ENCODE measurements at places on chromosomes 11 and 22.

- no peak for DNase-seq
Measured at GRCh38 chr11:7869467-7869866, 61.6 kb downstream of the OR10A6 start.

DNA sequence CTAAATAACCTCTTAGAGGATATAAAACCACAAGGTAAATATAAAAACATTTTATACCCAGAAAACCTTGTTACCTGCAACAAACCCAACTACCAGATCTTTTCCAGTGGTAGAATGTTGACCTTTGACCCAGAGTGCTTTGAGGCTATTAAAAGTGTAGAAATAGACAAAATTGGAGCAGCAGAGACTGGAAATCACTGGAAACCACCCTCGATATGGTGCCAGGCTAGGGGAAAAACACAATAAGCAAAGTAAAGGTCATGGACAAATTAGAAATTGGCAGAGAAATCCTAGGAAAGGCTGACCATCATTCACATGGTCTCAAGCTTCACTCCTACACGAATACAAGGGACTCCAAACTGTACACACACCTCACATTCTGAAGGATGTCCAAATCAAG, 26.7 kb downstream of the SLC25A17 start:
- DNase-seq: no peak

- no peak for DNase-seq
Measured at GRCh38 chr11:111693224-111693937, 72.8 kb downstream of the PPP2R1B start.

DNA sequence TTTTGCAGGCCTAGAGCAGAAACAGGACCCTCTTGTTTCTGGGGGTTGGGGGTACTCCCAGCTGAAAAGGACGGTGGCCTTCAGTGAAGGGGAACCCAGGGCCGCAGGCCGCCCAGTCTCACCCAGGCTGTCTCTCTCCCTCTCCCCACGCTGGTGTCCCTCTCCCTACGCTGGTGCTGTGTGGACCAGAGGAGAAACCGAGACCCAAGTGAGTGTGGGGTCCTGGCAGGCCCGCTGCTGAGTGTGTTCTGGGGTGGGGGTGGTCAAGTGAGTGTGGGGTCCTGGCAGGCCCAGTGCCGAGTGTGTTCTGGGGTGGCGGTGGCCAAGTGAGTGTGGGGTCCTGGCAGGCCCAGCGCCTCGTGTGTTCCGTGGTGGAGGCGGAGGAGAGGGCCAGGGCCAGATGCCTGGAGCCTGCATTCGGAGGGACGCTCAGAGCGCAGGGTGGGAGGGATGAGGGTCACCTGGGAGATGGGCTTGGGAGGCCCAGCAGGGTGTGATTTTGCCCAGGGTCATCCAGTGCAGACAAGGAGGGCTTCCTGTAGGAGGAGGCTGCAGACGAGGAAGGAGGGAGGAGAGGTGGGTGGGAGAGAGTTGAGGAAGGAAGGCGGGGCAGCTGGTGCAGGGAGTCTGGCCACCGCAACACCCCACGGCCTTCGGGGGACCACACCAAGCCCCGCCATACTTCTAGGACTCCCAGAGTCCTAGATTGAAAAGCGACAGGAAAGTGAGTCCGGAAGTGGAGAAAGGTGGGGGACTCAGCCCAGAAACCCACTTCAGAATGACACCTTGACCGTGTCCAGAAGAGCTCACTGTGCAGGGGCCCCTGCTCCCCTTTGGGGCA, 10.3 kb downstream of the TNNT3 start:
- no peak for DNase-seq

DNA sequence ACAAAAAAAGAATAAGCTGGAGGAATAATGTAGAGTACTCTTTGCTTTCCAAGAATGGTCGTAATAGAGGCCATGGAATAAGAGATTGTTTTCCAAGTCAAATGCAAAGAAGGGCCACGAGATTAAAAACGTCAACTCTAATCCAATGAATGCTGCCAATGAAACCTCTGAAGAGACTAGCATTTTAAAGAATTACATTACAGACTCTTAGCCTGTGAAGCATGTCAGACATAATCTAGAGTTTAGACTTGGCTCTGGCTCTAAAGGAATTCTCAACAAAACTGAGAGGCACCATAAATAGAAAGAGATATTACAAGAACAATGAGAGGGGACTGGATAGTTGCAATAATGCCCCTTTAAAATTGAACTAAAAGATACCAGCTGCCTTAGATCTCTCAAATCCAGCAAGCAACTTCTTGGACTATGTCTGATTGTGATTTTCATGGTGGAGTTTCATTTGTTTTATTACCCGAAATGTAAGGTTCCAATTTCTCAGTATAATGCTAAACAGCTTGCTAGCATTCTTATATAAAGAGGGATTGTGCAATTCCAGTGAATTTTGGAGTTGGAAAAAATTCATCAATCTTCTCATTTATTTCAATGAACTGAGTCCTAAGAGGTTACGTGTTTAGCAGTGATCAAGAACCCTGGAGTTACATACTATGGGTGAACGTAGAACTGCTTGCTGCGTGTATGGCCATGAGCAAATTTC, 5.6 kb downstream of the ETS1 start:
- DNase-seq: no peak

DNA sequence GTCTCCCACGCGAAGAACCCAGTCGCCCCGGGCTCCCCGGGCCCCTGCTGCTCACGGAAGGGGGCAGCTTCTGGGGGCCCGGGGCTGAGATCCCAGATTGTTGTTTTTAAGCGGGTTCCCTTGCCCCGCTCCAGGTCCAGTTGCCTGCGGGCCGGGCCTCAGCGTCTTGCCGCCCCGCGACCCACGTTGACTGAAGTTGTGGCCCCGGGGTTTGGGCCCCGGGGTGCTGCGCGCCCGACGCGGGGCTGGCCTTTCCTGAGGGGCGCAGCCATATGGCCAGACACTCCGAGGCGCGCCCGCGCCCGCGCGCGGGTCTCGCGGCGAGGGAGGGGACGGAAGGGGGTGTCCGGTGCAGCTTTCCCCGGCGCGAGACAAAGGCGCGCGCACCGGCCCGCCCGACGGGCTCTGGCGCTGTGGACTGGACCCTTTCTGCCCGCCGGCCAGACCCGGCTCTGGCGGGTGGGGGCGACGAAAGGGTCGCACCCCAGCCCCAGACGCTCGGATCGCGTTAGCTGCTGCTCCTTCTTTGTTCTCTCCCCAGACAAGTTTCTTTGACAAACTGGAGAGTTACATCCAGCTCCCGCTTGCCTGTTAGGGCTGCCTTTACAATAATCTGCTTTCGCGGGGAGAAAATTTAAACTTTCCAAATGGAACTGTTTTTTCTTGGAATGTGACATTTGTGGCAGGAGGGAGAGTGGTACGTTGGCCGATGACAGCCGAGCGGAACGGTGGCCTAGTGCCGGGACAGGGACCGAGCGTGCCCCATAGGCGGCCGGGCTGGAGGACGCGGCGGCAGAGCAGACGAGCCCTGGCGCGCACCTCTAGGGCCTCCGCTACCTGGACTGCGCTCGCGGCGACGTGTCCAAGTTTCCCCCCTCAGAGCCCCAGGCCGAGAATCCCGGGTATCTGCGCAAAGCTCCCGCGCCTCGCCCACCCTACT, 716 bp downstream of the AMOTL1 start:
- DNase-seq: peak; percentile 83

- DNase-seq: no peak
Measured at GRCh38 chr11:129077191-129077590, 114.9 kb downstream of the ARHGAP32 start.
